T-helper 2 cell (primary cell): ENCODE measurements at places on chromosomes 7 and 10.

GRCh38 chr7:28081016-28081415 lies 99.6 kb downstream of the JAZF1 start:
- DNase-seq = no peak

DNA sequence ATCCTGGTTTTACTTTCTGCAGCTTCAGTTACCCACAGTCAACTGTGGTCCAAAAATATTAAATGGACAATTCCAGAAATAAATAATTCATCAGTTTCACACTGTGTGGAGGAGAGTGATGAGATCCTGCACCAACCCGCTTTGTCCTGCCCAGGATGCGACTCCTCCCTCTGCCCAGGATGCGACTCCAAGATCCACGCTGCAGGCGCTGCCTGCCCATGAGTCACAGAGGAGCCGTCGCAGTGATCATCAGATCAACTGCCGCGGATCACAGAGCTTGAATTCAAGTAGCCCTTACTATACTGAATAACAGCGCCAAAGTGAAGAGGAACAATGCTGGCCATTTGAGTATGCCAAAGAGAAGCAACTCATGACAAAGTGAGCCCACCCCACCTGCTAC lies 61.5 kb downstream of the GRB10 start:
- DNase-seq = no peak

GRCh38 chr10:67975871-67976270 lies 91.4 kb downstream of the SIRT1 start:
- no peak for DNase-seq

GRCh38 chr10:21520509-21520908 lies 5.0 kb downstream of the SKIDA1 start:
- no peak for DNase-seq

- no peak for DNase-seq
Observed at GRCh38 chr7:148042935-148043631, 547.5 kb upstream of the C7orf33 start.

DNA sequence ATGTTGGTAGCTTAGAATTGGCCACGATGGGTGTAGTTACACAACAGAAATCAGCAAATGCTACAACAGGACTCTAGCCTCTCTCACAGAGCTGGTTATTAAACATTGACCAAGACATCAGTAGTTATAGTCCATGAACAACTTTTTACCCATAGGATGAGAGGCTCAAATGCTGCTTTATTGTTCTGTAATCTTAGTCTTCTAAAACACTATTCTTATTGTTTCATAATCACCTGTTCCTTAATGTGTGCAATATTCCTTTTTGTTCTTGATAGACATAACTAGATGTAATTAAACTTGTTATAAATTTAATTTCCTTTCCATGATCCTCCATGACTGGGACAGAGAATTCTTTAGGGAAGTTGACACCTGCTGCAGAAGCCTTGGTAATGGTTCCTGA lies 356.9 kb downstream of the EXOC4 start:
- no peak for DNase-seq

DNA sequence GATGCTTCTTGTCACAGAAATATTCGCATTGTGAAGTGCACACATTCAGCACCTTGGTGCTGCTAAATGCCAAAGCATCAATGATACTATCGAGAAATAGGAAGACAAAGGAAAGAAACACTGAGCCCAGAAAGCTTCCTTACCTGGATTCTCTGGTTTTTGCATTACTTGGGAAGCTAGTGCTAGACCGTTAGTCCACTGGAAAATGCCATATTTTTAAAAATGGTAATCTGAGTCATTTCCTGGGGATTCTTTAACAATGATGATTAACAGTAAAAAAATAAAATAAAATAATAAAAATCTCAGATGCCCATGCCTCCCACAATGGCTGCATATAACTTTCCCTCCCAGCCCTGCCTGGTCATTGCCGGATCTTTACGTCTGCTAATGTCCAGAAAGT lies 420.1 kb upstream of the MGMT start:
- DNase-seq = no peak
